ENCODE measurements at places on chromosomes 16 and 17. TPM values are rescaled to one million over a fixed set of nuclear protein-coding genes. Genes with fewer than 3 reads are reported as not detected.

Gene ZDHHC1
- total RNA-seq = 4.3 TPM

Gene GLOD4
- 32.6 TPM for total RNA-seq

Gene HOXB7
- total RNA-seq = not detected

Gene KRT27
- total RNA-seq = not detected

Gene CES4A
- total RNA-seq = 3.3 TPM

Gene ACSM5
- total RNA-seq = not detected

Gene SRSF2
- 209 TPM for total RNA-seq

Gene CCDC182
- total RNA-seq = not detected

Gene C16orf96
- not detected for total RNA-seq

Gene CHP2
- not detected for total RNA-seq

Gene TCAP
- 0.23 TPM for total RNA-seq

Gene CACNG4
- total RNA-seq = not detected

Gene STX8
- 84.6 TPM for total RNA-seq

Gene C16orf54
- total RNA-seq = not detected

Gene AOC3
- total RNA-seq = 0.23 TPM

Gene PRR35
- total RNA-seq = under 0.01 TPM

Data from smooth muscle cell of the coronary artery (primary cell).